NCI-H187 (cell line): ENCODE measurements at places on chromosomes 2 and 18.

DNA sequence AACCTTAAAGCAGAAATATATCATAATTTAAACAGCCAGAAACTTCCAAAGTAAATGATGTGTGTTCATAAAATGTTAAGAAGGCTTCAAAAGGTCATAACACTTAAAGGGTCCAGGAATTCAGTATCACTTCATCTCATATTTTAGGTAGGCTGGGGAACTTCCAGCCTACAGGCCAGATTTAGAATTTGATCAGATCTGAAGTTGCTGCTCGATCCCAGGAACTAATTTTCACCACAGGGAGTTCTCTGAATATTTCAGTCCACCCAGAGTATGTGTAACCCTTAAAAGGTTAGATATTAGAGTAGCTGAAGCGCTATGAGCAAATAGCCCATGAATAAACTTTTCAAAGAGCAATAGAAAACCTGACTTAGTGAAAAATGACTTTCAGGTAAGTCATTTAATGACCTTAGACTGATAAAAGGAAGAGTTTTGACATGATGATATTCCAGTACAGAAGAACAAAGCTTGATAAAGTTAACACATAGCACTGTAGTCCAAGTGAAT lies 1.7 kb downstream of the WIPF1 start:
- DNase-seq, result no peak

- DNase-seq, result no peak
Observed at GRCh38 chr2:177489719-177490301, 97.2 kb downstream of the AGPS start.

DNA sequence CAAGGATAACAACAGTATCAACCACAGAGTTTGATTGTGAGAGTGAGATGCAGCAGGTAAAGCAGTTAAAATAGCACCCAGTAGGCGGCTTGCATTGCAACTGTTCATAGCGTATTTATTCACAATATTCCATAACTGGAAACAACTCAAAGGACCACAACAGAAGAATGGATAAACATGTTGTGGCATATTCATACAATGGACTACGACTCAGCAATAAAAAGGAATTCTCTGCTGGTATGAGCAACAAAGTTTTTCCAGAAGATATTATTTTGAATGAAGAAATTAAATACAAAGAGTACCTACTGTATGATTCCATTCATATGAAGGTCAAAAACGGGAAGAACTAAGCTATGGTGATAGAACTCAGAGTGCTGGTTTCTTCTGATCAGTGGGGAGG lies 25.2 kb downstream of the GPATCH11 start:
- no peak for DNase-seq

DNA sequence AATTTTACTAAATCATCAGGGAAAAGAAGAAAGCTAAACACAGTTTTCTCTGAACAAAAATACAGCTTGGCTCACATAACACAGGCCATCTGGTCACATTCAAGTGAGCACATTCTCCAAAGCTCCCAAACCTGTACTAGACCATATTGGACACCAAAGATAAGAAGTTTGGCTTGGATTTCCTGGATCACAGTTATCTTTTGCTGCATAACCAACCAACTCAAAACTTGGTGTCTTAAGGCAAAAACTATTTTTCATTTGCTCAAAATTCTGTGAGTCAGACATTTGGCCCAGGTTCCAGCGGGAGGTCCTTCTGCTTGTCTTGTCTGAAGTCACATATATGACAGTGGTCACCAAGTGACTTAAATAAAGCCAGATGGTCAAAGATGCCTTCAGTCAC lies 83.2 kb downstream of the GYPC start:
- no peak for DNase-seq

DNA sequence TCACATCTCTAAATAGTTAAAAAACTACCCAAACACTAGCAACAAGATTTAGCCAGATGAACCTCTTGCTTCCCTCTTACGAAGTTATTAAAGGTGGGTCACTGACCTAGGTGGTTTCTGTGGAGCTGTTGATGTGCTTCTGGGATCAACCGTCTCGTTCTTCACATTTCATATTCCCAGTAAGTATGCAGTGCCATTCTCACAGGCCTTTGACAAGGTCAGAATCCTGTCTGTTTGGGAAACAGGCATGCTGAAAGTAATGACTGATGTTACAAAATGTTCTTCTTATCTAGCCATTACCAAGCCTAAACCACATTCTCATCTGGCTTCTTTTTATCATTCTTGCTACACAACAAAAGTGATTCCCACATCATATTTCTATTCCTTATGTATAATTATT lies 70.3 kb downstream of the WDR7 start:
- DNase-seq, result no peak

- no peak for DNase-seq
Observed at GRCh38 chr2:218576854-218577253, 8.2 kb downstream of the CNOT9 start.

DNA sequence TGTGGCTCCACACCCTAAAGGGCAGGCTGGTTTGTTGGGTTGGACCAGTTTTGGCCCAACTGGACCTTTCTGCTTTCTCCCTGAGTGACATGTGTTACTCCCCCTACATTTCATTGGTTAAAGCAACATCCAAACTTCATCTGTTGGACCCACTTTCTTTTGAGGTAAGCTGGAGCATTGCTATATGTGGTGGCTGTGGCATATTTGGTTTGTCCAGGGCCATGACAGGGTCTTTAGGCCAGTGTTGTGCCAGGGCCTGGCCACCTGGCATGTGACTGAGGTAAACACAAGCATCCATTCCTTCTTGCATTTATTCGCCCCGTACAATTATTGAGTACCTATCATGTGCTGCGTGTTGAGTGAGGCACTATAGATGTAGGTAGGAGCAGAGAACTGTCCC lies 36.8 kb upstream of the MARCO start:
- no peak for DNase-seq

DNA sequence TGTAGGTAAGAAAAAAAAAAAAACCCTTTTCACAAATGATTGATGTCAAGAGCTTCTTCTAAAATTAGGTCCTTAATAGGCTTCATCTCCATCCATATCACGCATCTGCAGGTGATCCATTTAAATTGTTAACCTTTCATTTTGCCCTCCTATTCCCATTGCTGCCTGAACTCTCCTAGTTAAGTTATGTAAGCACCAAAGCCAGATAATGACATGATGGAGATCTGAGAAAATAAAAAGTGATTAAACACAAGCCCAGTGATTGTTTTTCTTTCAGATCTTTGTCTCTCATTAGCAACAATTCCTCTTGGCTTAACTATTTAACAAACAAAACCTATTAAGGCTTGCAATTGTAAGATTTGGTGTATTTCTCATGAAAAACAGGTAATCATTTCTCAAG lies 20.0 kb downstream of the LANCL1 start:
- no peak for DNase-seq

DNA sequence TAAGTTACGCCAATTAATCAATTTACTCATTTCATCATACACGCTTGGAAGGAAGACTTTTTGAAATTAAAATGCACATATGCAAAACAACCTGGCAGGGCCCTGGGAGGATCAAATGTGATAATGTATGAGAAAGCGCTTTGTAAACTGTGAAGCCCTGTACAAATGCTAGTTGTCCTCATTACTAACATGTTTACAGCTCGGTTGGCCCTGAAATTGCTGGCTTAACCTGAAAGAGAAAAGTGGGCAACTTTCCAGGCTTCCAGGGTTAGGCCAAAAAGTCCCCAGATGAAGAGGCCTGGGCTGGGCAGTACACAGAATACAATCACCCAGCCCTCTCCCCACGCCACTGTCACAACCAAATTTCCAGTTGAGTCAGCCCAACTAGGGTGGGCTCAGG lies 60.2 kb downstream of the DNMT3A start:
- DNase-seq, result no peak
